ENCODE measurements at places on chromosomes 7 and 10.

GRCh38 chr7:136045992-136046391, 68.8 kb upstream of the MTPN start:
- DNase-seq, result no peak

DNA sequence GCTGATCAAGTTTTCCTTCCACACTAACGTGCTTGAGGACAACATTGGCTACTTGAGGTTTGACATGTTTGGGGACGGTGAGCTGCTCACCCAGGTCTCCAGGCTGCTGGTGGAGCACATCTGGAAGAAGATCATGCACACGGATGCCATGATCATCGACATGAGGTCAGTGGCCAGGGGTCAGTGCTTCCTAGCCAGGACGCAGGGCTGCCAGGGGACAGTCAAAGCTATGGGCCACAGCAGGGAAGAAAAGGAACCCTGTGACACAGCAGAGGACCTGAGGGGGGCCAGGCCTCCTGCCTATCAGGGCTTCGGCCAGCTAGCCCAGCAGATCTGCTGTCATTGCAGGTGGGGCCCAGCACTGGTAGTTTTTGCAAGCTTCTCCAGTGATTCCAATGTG, 5.2 kb downstream of the RBP3 start:
- no peak for DNase-seq

DNA sequence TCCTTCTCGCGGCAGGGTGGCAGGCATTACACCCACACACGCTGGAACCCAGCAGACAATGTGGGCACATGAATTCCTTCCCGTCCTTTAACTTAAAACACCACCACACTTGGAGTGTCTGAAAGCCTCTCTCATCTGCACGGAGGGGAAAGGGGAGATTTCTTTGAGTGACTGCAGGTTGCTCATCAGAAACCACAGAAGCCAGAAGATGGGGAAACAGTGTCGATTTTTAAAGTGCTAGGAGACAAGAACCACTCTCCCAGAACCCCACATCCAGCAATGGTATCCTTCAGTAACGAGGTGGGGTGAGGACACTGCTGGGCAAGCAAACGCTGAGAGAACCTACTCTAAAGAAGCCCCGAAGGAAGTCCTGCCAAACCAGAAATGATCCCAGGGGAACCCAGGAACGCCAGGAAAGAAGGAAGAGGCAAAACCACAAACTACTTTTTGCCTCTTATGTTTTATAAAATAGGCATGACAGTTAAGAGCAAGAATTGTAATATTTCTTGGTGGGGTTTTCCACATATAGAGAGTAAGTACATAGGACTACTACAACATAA, 254.3 kb downstream of the ELFN1 start:
- DNase-seq, result no peak

DNA sequence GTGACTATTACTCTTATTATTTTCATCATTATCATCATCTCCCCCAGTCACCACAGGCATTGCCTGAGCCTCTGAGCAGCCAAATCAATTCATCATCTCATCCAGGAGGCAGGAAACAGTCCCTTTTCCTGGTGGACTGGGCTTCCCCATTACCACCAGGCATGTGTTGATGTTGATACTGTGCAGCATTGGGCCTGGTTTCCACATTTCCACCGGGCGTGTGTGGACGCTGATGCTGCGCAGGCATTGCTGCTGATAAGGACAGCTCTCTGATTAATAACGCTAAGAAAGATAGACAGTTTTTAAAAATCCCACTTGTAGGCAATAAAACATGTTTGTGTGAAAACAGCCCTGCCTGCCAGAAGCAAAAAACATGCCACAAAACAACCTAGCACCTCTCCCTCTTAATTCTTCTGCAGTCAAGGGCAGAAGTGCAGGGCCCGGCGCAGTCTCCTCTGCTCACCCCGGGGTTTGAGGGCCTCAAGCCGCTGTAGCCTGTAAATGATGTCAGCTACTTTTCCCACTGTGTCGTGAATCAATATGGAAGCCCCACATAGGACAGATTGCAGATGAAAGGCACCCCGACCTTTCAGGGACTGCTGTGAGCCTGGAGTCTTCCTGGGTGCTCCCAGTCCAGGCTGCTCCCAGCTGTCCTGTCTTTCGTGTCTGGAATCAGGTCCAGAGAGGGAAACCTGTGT, 216.0 kb downstream of the WDR37 start:
- no peak for DNase-seq

- DNase-seq, result no peak
Measured at GRCh38 chr7:158777793-158778192, 51.5 kb downstream of the ESYT2 start.

DNA sequence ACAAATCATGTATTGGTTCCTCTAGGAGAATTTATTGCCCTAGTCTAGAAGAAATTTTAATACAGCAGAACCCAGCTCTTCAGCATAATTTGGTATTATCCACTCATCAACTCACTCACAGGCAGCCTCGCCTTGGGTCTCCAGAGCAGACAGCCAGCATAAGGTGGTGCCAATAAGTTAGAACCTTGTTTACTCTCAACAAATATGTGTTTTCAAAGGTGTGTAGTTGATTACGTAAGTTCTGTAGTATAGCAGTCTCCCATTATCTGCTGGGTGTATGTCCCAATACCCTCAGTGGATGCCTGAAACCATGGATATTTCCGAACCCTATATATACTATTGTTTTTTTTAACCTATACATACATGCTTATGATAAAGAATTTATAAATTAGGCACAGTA, 522.5 kb upstream of the LRRN3 start:
- DNase-seq, result no peak

DNA sequence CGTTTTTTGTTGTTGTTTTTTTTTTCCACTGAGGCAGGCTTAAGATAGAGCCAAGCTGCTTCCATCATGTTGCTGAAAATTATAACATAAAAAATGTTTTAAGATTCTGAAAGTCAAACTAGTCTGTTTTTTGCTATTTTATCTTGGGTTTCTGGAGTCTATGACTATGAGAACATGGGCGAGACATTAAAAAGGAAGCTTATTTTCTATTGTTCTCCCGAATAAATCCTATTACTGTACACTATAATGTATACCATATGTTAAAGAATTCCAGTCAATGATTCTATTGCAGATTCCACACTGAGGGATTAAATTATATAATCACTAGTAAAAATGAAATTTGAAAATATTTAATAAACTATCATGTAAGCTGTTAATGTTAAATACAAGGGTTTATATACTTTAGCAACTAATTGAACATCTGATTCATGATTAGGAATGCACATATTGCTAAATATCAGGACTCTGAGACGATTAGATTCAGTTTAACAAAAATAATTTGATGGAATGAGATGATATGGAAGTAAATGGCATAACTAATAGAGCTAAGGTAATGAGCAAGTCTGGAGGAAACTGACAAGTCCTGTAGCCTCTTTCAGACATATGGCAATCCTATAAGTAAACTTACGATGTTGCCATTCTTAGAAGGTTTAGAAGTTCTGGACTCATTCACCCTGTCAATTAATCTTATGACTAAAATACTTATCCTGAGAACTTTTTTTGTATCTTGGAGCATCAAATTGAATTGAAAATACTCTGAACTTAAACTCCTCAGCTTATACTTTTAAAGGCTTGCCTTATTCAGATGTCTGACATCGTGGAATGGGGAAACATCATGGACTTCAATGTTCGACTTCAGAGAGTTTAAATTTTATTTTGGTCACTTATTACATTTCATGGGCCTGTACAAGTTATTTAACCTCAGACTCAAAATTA, 294.8 kb upstream of the DGKB start:
- DNase-seq, result no peak

GRCh38 chr7:33716581-33717477, 188.5 kb upstream of the BMPER start:
- DNase-seq, result no peak

DNA sequence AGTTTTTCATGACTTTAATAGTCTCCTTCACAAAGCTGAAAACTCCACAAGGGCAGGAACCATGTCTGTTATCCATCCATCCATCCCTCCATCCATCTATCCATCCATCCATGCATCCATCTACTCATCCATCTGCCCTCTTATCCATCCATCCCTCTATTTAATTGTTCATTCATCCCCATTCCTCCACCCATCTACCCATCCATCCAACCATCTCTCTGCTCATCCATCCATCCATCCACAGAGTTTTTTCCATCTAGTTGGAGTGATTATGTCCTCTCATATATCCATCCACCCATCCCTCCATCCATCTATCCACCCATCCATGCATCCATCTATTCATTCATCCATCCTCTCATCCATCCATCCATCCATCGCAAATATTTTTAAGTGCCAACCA, 237.9 kb downstream of the EMX2 start:
- no peak for DNase-seq

DNA sequence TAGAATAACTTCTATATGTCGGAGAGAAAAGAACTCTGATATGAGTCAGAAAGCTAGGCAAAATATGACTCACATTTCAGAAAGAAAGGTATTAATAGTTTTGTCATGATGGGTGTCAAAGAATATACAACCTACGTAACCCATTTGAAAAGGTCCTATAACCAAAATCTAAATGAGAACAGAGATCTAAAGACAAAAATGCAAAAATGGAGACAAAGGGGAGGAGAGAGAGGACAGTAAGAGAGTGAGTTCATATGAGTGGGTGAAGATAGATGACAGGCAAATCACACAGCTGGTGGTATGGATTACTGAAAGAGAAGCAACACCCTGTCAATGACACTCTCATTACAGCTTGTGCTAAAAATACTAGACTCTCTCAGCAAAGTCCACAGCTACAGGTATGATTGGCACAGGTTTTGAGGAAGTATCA, 25.6 kb downstream of the ANKMY2 start:
- DNase-seq, result no peak

DNA sequence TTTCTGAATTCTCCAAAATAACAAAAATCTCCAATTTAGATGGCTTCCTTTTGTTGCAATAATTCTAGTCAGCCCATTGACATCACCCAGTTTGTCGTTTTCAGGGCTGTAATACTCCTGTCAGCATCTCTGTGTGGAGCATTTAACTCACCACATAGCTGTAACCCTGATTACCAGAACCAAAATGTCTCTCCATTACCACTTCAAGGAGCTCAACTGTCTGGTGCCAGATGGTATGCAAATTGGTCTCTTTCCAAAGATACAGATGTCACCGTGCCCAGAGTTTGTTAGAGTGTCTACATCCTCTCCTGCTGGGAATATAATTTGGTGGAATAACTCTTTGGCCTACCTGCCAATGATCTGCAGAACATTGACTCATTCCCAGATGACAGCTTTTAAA, 350.3 kb upstream of the POT1 start:
- no peak for DNase-seq

- DNase-seq, result no peak
Measured at GRCh38 chr7:65250216-65250615, 123.4 kb upstream of the ZNF92 start.

DNA sequence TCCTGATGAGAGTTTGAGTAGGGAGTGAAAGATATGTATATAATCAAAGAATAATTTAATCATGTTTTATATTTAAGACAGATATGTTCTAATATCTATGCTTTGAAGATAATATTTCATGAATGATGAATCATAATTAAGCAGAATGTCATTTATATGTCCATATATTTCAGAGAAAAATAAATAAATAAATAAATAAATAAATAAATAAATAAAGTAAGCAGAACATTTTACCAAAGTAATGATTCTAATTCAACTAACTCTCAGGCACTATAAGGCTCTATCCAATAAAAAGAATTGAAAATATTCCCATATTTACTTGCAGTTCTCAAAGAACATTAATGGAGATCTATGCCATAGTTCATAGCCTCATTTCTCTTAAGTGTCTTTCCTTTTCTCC, 36.0 kb downstream of the AGR3 start:
- no peak for DNase-seq

DNA sequence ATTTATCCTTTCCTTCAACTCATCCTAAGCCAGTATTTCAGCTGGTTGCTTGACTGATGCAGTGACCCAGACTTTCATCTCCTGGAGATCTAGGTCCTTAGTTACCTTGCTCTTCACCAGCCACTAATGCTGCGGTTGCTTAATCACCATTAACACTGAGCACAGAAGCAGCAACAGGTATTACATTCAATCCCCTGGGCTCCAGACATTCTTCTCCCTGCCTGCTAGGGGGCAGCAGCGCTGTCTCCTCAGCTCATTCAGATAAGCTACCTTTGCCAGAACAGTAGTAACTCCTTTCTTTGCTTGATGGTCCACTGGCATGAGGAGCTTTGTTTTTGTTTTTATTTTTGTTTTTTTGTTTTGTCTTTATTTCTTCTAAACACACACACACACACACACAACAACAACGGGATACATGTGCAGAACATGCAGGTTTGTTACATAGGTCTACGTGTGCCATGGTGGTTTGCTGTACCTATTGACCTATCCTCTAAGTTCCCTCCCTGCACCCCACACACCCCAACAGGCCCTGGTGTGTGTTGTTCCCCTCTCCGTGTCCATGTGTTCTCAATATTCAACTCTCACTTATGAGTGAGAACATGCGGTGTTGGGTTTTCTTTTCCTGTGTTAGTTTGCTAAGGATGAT, 1043.2 kb upstream of the C7orf33 start:
- DNase-seq, result no peak

DNA sequence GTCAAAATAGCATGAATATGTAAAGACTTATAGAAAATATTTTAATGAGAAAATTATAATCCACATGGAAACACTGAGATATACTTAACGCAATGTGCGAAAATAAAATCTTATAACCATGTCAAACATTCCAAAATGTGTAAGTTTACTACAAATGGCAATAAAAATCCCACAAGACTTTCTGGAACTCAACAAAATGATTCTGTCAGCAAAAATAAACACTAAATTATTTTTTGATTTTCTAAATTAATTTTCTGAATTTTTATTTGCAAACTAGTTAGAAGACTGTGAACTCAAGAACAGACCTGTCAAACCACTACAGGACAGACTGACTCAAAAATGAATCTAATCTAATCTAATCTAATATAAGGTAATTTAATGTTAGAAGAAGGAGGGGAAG, 160.8 kb upstream of the KCTD7 start:
- DNase-seq, result no peak

- no peak for DNase-seq
Measured at GRCh38 chr7:85630904-85631600, 444.2 kb upstream of the SEMA3D start.

GRCh38 chr10:123777881-123778280, 111.7 kb downstream of the GPR26 start:
- DNase-seq, result no peak

- peak; percentile 83 for DNase-seq
Measured at GRCh38 chr7:2870471-2870931, 26.4 kb upstream of the GNA12 start.

- DNase-seq, result no peak
Measured at GRCh38 chr7:7565018-7565680, 1.5 kb upstream of the MIOS start.

DNA sequence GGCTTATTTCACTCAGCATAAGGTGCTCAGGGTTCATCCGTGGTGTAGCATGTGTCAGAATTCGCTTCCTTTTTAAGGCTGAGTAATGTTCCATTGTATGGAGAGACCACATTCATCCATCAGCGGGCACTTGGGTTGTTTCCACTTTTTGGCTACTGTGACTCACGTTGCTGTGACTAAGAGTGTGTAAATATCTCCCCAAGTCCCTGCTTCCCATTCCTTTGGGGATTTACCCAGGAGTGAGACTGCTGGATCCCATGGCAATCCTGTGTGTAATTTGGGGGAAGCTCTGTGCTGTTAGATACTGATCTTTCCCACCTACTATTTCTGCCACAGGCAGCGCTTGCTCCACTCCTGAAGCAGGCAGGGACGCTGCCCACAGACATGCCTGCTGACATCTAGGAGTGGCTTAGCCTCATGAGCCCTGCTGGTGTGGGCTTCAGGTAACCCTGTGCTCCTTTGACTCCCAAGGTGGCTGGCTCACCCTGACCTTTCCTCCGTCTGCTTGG, 346.0 kb downstream of the FRMD4A start:
- DNase-seq, result no peak

- DNase-seq, result no peak
Measured at GRCh38 chr7:90485734-90486316, 16.4 kb downstream of the PTTG1IP2 start.

Measured in left hindlimb (tissue), 1 donor.